Chondrocyte (in vitro differentiated cells): ENCODE measurements at places on chromosomes 5 and 9. TPM values are rescaled to one million over a fixed set of nuclear protein-coding genes. Genes with fewer than 3 reads are reported as not detected.

GRCh38 chr5:39968381-39968780, 543.6 kb upstream of the DAB2 start:
- H3K36me3 ChIP-seq = peaks cover 3% of the 10 kb centered on the region
- no peaks in the 10 kb centered on the region for H3K4me1 ChIP-seq
- H3K4me3 ChIP-seq = no peak overlapping the region
- DNase-seq = no peak
- H3K27ac ChIP-seq = no peak overlapping the region
- peaks cover 22% of the 10 kb centered on the region for H3K27me3 ChIP-seq

DNA sequence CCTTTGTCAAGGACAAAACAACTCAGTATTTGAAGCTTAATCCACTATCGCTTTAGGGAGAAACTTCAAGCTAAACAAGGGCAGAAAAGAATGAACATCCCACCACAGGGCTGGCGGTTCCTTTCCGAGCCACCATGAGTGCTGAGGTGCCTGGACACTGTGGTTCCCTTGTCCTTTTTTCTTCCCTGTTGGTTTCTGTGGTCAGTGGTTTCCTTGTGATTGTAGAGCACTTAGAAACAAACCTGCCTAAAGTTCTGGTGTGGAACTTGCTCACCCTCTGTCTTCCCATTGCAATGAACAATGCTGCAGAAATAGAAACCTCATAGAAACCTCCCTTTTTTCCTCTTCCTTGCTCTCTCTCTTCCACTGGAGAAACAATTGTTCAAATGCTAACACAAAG, 79.3 kb upstream of the TBC1D2 start:
- H3K36me3 ChIP-seq = no peaks in the 10 kb centered on the region
- no peak overlapping the region for H3K27ac ChIP-seq
- H3K4me1 ChIP-seq = no peaks in the 10 kb centered on the region
- DNase-seq = no peak

DNA sequence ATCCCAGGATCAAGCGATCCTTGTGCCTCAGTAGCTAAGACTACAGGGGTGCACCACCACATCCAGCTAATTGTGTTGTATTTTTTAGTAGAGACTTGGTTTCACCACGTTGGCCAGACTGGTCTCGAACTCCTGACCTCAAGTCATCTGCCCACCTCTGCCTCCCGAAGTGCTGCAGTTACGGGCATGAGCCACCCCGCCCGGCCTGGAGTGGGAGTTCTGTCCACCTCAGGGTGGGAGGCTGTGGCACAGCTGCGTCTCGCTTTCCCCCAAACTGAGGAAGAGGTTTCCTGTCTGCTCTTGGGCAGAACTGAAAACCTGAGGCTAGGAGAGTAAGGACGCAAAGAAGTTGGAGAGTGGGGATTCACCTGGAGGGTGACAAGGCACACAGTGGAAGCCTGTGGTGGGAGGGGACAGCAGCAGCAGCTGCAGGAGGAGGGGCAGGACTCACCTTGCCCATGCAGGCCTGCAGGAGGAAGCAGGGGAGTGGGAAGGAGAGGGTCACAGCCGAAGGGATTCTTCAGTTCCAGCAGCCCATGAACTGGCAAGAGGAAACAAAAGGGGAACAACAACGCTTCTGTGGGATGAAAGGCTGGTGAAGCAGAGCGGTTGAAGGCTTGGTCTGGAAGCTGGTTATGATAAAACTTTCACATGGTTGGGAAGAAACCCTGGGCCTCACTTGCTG, 181.4 kb downstream of the GAS1 start:
- no peaks in the 10 kb centered on the region for H3K27me3 ChIP-seq
- H3K4me3 ChIP-seq = no peak overlapping the region
- H3K36me3 ChIP-seq = no peaks in the 10 kb centered on the region
- no peak overlapping the region for H3K27ac ChIP-seq
- peaks cover 6% of the 10 kb centered on the region for H3K4me1 ChIP-seq
- no peak for DNase-seq

DNA sequence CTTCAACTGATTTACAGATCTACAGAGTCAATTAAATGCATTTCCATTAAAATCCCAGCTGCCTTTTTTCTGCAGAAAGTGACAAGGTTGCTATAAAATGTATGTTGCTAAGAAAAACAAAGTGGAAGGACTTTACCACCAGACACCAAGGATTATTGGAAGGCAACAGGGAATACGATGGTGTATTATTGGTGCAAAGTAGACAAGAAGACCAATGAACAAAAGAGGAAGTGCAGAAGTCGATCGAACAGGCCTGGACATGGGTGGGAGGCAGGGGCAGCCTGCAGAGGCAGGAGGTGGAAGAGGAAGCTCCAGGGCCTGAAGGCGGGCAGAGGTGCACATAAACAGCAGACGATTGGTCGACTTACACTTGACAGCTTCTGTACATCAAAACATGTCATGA, 10.6 kb upstream of the SLC6A19 start:
- no peaks in the 10 kb centered on the region for H3K36me3 ChIP-seq
- no peak overlapping the region for H3K27ac ChIP-seq
- H3K27me3 ChIP-seq = peaks cover 47% of the 10 kb centered on the region
- no peaks in the 10 kb centered on the region for H3K4me1 ChIP-seq
- no peak overlapping the region for H3K4me3 ChIP-seq

- H3K4me1 ChIP-seq = no peaks in the 10 kb centered on the region
- no peak overlapping the region for H3K27ac ChIP-seq
- H3K4me3 ChIP-seq = no peak overlapping the region
- H3K36me3 ChIP-seq = peaks cover 13% of the 10 kb centered on the region
These were observed 40.3 kb upstream of the CEP72 start for GRCh38 chr5:571791-572190.

DNA sequence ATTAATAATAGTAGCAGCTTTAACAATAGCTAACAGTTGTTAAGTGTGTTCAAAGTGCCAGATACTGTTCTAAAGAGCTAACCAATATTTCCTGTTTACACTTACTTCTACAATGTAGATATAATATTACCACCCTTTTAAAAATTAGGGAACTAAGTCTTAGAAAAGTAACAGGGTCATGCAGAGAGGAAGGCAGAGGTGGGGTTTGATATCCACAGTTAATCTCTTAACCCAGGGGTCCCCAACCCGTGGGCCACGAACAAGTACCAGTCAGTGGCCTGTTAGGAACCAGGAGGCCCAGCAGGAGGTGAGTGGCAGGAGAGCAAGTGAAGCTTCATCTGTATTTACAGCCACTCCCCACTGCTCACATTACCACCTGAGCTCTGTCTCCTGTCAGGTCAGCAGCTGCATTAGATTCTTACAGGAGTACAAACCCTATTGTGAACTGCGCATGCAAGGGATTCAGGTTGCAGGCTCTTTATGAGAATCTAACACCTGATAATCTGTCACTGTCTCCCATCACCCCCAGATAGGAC, 89.1 kb downstream of the ACTL7B start:
- H3K36me3 ChIP-seq = peaks cover 6% of the 10 kb centered on the region
- DNase-seq = no peak
- no peaks in the 10 kb centered on the region for H3K4me1 ChIP-seq
- no peak overlapping the region for H3K27ac ChIP-seq
- H3K27me3 ChIP-seq = peaks cover 9% of the 10 kb centered on the region
- H3K4me3 ChIP-seq = no peak overlapping the region

Gene IFNB1
- not detected in 3 replicates for total RNA-seq

Gene UGT3A1
- not detected in 3 replicates for total RNA-seq

Gene ZDHHC11
- 1.9 to 4.7 TPM (median 2.3 TPM) in 3 replicates for total RNA-seq

DNA sequence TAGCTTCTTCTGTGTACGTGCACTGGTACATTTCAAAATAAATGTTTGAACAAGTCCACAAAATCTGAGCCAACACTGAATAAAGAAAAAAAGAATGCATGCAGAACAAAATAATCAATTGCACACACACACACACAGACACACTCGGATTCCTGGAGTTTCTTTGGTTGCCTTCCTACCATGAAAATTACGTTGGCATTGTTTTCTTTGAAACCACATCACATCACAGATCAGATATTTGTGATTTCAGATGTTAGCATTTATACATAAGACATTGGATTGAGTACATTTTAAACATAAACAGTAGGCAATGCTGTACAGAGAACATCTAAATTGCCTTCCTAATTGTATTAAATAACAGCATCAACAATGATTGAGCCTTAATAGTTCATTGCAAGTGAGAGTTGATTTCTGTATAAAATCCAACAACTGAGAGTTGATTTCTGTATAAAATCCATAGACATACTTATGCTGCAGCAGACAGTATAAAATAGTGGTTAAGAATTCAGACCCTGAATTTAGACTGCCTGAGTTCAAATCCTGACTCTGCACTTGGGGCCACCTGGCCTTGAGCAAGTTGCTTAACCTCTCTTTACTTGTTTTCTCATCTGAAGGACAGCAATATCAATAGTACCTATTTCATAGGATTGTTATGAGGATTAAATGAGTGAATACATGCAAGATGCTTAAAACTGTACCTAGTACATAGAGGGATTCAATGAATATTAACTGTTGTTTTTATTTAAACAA, 101.7 kb upstream of the IFNE start:
- no peaks in the 10 kb centered on the region for H3K27me3 ChIP-seq
- peaks cover 5% of the 10 kb centered on the region for H3K4me1 ChIP-seq
- H3K27ac ChIP-seq = no peak overlapping the region
- H3K36me3 ChIP-seq = no peaks in the 10 kb centered on the region
- no peak for DNase-seq
- no peak overlapping the region for H3K4me3 ChIP-seq

DNA sequence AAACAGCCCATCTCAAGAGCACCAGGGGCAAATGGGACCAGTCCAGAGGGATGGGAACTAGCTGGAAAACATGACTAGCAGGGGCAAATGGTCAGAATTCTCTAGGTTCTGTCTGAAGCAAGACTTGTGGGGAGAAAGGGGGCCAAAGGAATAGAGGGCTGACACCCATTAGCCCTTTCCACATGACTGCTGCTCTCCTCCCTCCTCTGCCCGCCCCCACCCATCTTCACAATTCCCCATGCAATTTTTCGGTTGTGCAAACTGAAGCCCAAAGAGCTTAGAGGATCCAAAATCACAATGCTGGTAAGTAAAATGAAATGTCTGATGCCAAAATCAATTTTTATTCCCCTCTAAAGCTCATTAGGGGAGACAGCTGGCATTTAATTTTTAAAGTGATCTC, 207.1 kb downstream of the DCP2 start:
- no peak for DNase-seq
- H3K27ac ChIP-seq = no peak overlapping the region
- no peak overlapping the region for H3K4me3 ChIP-seq
- peaks cover 4% of the 10 kb centered on the region for H3K4me1 ChIP-seq

GRCh38 chr5:18314192-18314778, 680.0 kb downstream of the TAF11L14 start:
- H3K27me3 ChIP-seq = no peaks in the 10 kb centered on the region
- H3K4me1 ChIP-seq = no peaks in the 10 kb centered on the region
- no peaks in the 10 kb centered on the region for H3K36me3 ChIP-seq
- DNase-seq = no peak
- H3K27ac ChIP-seq = no peak overlapping the region

DNA sequence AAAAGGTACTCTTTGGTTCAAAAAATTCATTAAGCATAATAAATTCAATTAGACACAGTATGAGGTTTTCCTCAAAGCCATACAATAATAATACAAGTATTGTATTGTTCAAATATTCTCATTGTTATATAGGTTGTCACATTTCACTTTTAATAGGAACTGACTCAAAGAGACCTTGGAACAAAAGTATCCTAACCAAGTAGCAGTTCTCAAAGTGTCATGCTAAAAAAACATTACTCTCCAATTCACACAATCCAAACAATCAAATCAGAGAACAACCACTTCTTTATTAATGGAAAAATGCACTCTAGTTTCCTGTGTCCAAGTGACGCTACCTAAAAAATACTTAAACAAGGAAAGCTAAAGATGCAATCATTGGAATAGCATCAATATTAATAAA, 115.4 kb downstream of the DENND1A start:
- H3K4me3 ChIP-seq = no peak overlapping the region
- no peaks in the 10 kb centered on the region for H3K27me3 ChIP-seq
- no peak overlapping the region for H3K27ac ChIP-seq
- H3K4me1 ChIP-seq = peaks cover 5% of the 10 kb centered on the region
- no peak for DNase-seq

Gene WHRN
- 6.9 to 14.9 TPM (median 6.9 TPM) in 3 replicates for total RNA-seq

DNA sequence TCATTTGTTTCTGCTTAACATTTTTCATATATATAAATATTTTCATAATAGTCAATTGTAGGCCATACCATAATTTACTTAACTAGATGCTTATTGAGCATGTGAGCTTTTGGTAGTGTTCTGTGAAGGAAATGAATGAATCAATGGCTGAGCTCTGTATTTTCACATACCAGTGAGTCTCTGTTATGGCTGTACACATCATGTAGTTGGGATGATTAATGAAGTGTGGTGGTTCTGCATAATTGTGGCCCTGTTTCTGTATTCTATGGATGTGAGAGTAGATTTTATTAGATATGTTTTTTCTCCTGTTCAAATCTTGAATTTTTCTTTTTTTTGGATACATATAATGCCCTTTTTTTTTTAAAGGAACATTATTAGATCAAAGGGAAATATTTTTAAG, 56.2 kb downstream of the CTNNA1 start:
- H3K4me3 ChIP-seq = no peak overlapping the region
- no peak overlapping the region for H3K27ac ChIP-seq
- no peaks in the 10 kb centered on the region for H3K27me3 ChIP-seq

Gene FOXI1
- not detected in 3 replicates for total RNA-seq
